ENCODE measurements at places on chromosomes 1 and 21. TPM values are rescaled to one million over a fixed set of nuclear protein-coding genes. Genes with fewer than 3 reads are reported as not detected.
A peak's percentile ranks its signal among the peaks of the same experiment; 100 is the strongest.

The C1orf210 gene
- 19.9 TPM for total RNA-seq

The GPR3 gene
- 1.3 TPM for total RNA-seq

The RPTN gene
- not detected for total RNA-seq

The CD1B gene
- total RNA-seq = not detected

The E2F2 gene
- total RNA-seq = 8.1 TPM

The OLIG2 gene
- not detected for total RNA-seq

The ACBD6 gene
- 73.6 TPM for total RNA-seq

The LIN28A gene
- total RNA-seq = not detected

The OR2L3 gene
- total RNA-seq = not detected

The RNF186 gene
- total RNA-seq = not detected

The HSPB7 gene
- total RNA-seq = not detected

GRCh38 chr1:43772978-43773377, 65.6 kb downstream of the ST3GAL3 start:
- no peaks in the 10 kb centered on the region for H3K27me3 ChIP-seq
- H3K4me1 ChIP-seq = no peaks in the 10 kb centered on the region
- H3K4me3 ChIP-seq = no peak overlapping the region
- H3K36me3 ChIP-seq = no peaks in the 10 kb centered on the region
- H3K27ac ChIP-seq = no peak overlapping the region

- peak; percentile 67 for DNase-seq
- peaks cover 5% of the 10 kb centered on the region for H3K36me3 ChIP-seq
- H3K4me3 ChIP-seq = no peak overlapping the region
- H3K4me1 ChIP-seq = peaks cover 39% of the 10 kb centered on the region
These were observed 73.0 kb downstream of the GNG12 start for GRCh38 chr1:67760030-67760821.

DNA sequence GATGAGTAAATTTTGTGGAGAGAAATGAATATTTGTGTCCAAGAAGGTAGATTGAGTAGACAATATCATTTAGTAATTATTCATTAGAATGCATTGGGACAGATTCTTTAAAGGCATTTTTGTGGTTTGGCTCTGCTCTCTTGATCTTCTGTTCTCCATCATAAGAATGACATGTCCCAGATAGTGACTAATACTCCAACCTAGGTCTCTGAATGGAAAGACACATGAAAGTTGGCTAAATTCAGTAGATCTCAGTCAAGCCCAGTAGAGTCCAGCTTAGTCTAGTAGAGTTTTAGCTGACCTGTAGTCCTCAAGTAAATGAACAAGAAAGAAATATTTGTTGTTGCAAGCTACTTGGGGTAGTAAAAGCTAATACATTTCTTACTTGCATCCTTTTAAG, 61.8 kb upstream of the DNAH14 start:
- H3K4me1 ChIP-seq = no peaks in the 10 kb centered on the region
- no peaks in the 10 kb centered on the region for H3K36me3 ChIP-seq
- DNase-seq = no peak
- H3K27me3 ChIP-seq = no peaks in the 10 kb centered on the region

DNA sequence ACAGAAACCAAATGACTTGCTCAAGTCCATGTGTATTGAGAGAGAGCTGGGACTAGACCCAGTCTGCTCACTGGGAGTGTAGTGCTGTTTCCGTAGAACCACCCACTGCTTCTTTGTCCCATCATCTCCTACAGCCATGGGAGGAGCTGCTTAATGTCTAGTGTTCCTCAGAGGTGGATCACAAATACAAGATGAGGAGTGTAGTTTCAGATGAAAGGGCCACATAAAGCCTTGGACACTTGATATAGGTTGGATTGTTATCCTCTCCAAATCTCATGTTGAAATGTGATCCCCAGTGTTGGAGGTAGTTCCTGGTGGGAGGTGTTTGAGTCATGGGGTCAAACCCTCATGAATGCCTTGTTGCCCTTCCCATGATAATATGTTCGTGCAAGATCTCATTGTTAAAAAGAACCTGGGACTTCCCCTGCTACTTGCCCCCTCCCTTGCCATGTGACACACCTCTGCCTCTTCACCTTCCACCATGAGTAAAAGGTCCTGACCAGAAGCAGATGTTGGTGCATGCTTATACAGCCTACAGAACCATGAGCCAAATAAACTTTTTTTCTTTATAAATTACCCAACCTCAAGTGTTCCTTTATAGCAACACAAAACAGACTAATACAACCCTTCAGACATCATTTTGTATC, 127.5 kb upstream of the DNAH14 start:
- H3K4me3 ChIP-seq = no peak overlapping the region
- peaks cover 51% of the 10 kb centered on the region for H3K27me3 ChIP-seq
- H3K36me3 ChIP-seq = no peaks in the 10 kb centered on the region
- no peak overlapping the region for H3K27ac ChIP-seq
- no peaks in the 10 kb centered on the region for H3K4me1 ChIP-seq

GRCh38 chr1:22257290-22258275, 114.7 kb upstream of the WNT4 start:
- H3K4me1 ChIP-seq = peaks cover 13% of the 10 kb centered on the region
- H3K4me3 ChIP-seq = no peak overlapping the region
- peaks cover 4% of the 10 kb centered on the region for H3K36me3 ChIP-seq
- H3K27ac ChIP-seq = no peak overlapping the region
- no peak for DNase-seq

- no peak for DNase-seq
- no peaks in the 10 kb centered on the region for H3K4me1 ChIP-seq
- H3K27me3 ChIP-seq = no peaks in the 10 kb centered on the region
- H3K4me3 ChIP-seq = no peak overlapping the region
- no peaks in the 10 kb centered on the region for H3K36me3 ChIP-seq
These were observed 119.7 kb downstream of the PLPPR4 start for GRCh38 chr1:99384021-99384420.

- H3K36me3 ChIP-seq = peaks cover 8% of the 10 kb centered on the region
- H3K27ac ChIP-seq = no peak overlapping the region
- peaks cover 24% of the 10 kb centered on the region for H3K4me1 ChIP-seq
- DNase-seq = no peak
- H3K4me3 ChIP-seq = no peak overlapping the region
These were observed 67.2 kb downstream of the FAM163A start for GRCh38 chr1:179810367-179810715.

DNA sequence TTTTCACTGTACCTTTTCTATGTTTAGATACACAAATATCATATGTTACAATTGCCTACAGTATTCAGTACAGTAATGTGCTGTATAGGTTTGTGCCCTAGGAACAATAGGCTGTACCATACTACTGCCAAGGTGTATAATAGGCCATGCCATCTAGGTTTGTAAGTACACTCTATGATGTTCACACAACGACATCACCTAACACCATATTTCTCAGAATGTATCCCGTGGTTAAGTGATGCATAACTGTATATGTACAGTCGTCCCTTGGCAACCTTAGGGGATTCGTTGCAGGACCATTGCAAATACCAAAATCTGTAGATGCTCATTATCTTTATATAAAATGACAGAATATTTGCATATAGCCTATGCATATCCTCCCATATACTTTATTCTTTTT, 5.8 kb upstream of the SSR2 start:
- H3K27me3 ChIP-seq = peaks cover 41% of the 10 kb centered on the region
- no peaks in the 10 kb centered on the region for H3K36me3 ChIP-seq
- peaks cover 7% of the 10 kb centered on the region for H3K4me1 ChIP-seq
- no peak overlapping the region for H3K27ac ChIP-seq
- DNase-seq = no peak

DNA sequence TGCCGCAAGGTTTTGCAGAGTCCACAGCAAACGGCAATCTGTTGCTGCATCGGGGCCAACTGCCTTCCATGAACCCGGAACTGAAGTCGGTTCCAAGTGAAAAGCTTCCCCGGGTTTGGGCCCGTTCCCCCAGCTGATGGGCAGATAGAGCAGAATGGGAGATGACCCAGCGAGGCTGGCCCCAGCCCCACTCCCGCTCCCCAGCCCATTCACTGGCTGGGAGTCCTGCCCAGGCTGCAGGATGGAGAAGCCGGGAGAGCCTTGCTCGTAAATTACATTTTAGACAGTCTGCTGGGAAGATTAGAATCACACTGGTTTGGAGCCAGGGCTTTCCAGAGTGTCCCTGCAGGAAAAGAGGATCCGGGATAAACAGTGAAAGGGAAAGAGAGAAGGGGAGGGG, 31.6 kb upstream of the PAX7 start:
- H3K4me1 ChIP-seq = no peaks in the 10 kb centered on the region
- peaks cover 30% of the 10 kb centered on the region for H3K27me3 ChIP-seq
- no peak for DNase-seq
- no peak overlapping the region for H3K27ac ChIP-seq
- H3K4me3 ChIP-seq = no peak overlapping the region
- no peaks in the 10 kb centered on the region for H3K36me3 ChIP-seq

GRCh38 chr1:109184687-109185086, 29.0 kb upstream of the SARS1 start:
- no peak overlapping the region for H3K4me3 ChIP-seq
- peaks cover 23% of the 10 kb centered on the region for H3K27me3 ChIP-seq
- H3K36me3 ChIP-seq = no peaks in the 10 kb centered on the region
- H3K27ac ChIP-seq = no peak overlapping the region
- no peak for DNase-seq

DNA sequence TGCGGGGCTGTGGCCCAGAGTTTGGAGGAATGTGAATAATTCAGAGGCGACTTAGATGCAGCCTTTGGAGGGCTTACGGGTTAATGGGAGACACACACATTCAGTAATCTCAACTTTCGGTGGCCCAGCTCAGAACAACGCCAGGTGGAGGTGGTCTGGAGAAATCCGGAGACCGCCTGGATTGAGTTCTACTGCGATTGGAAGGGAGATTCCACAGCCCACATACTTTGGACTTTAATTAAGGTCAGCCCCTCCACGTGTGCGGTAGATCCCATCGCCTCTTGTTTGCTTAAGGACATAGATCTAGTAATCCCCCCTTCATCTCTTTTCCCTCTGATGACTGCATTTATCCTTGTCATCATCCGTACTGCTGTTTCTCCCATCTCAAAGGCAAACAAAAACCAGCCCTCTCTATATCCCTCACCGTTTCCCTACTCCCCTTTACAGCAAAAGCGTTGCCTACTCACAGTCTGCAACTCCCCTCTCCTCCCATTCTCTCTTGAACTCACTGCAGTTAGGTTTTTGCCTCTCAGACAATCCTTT, 720 bp upstream of the BSDC1 start:
- H3K4me3 ChIP-seq = peak overlapping the region; percentile 97
- no peaks in the 10 kb centered on the region for H3K27me3 ChIP-seq

GRCh38 chr1:50251702-50252101, 143.0 kb downstream of the ELAVL4 start:
- H3K4me1 ChIP-seq = no peaks in the 10 kb centered on the region
- DNase-seq = no peak
- H3K27me3 ChIP-seq = peaks cover 82% of the 10 kb centered on the region
- H3K4me3 ChIP-seq = no peak overlapping the region
- H3K27ac ChIP-seq = no peak overlapping the region

GRCh38 chr21:34126691-34127090, 53.3 kb downstream of the MRPS6 start:
- H3K36me3 ChIP-seq = no peaks in the 10 kb centered on the region
- no peak overlapping the region for H3K4me3 ChIP-seq
- H3K4me1 ChIP-seq = no peaks in the 10 kb centered on the region
- no peaks in the 10 kb centered on the region for H3K27me3 ChIP-seq

GRCh38 chr1:174874331-174875053, 125.3 kb upstream of the CACYBP start:
- peaks cover 44% of the 10 kb centered on the region for H3K4me1 ChIP-seq

- DNase-seq = no peak
- no peak overlapping the region for H3K27ac ChIP-seq
- no peak overlapping the region for H3K4me3 ChIP-seq
- H3K27me3 ChIP-seq = no peaks in the 10 kb centered on the region
These were observed 108.7 kb downstream of the ENAH start for GRCh38 chr1:225544263-225544662.

- H3K36me3 ChIP-seq = no peaks in the 10 kb centered on the region
- H3K4me3 ChIP-seq = peak overlapping the region; percentile 26
- no peak overlapping the region for H3K27ac ChIP-seq
- peaks cover 7% of the 10 kb centered on the region for H3K4me1 ChIP-seq
- no peak for DNase-seq
These were observed 1.3 kb downstream of the COL24A1 start for GRCh38 chr1:86155051-86155806.

DNA sequence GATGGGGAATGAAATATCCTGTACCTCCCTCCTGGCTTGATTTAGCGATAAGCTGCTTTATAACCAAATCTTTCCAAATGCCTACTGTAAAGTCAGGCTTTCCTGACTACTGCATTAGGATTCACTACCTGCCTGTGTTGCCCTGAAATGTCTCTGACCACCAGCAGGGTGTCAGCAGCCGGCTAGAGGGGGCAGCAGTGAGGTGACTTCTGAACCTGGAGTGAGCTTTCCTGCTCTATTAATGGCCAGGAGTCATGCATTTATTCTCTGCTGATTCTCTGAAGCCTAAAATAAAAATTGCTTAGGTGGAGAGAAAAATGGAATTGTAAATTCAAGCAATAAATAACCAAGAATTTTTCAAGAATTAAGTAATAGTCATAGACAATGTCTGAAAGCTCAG, 2.5 kb downstream of the BACE2 start:
- DNase-seq = peak; percentile 76
- peaks cover 19% of the 10 kb centered on the region for H3K4me1 ChIP-seq
- H3K27me3 ChIP-seq = no peaks in the 10 kb centered on the region
- peaks cover 19% of the 10 kb centered on the region for H3K36me3 ChIP-seq

DNA sequence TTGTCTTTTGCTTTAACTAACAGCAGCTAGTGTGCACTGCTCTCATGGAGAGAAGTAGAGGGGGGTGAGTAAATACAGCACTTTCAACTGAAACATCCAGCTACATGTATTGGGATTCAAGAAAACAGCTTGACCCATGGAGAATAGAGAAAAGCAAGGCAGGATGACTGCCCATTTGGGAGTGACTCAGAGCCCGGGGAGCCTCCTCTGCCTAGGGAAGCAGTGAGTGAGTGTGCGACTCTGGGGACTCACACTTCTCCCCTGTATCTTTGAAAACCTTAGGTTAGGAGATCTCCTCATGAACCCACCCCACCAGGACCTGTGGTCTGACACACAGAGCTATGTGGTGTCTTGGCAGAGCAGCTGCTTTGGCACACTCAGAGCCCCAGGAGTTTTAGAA, 82.0 kb upstream of the PTGFR start:
- no peaks in the 10 kb centered on the region for H3K36me3 ChIP-seq
- no peak overlapping the region for H3K27ac ChIP-seq
- H3K4me3 ChIP-seq = no peak overlapping the region
- no peak for DNase-seq
- no peaks in the 10 kb centered on the region for H3K4me1 ChIP-seq

All from Calu3 (cell line).